CD8-positive, alpha-beta memory T cell (primary cell): ENCODE measurements at places on chromosomes 13 and 19. TPM values are rescaled to one million over a fixed set of nuclear protein-coding genes. Genes with fewer than 3 reads are reported as not detected.

DNA sequence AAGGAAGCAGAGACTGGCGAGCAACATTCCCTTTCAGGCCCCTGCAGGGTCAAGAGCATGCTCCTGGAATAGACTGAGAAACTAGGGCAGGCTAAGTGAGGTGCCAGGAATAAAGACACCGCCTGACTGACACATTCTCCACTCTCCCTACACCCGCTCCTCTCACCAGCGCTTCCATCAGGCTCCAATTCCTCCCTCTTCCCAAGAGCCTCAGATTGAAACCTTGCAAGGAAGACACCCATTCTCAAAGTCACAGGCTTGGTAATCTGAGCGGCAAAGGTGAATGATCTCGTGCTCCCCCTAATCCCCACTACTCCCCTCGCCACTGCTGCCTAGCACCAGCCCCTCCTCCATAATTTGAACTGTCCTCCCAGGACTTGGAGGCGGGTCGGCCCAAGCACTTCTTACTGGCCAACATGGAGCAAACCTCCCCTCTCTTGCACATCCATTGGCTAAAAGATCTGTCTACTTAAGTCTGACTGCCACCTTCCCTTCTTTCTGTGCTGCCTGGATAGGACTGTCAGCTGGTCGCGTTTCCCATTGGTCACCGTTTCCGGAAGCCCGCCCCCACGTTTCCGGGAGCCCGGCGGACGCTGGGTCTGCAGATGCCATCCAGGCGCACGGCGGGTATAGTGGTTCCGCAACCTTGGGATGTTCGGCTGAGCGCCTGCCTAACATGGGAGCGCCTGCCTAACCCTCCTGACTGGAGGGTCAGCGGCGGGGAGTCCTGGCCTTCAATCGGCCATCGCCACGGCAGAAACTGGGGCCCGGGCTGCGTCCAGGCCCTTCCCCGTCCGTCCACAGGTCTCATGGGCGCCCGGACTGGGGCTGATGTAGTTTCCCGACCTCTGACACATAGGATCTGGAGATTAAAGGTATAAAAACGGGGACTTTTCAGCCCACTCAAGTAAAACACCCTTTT lies 33.6 kb downstream of the ZNF383 start:
- H3K36me3 ChIP-seq = no peaks in the 10 kb centered on the region
- DNase-seq = no peak
- no peaks in the 10 kb centered on the region for H3K27me3 ChIP-seq

GRCh38 chr13:73224703-73225102 lies 165.9 kb downstream of the KLF5 start:
- no peaks in the 10 kb centered on the region for H3K27me3 ChIP-seq
- H3K27ac ChIP-seq = no peak overlapping the region
- H3K4me3 ChIP-seq = no peak overlapping the region
- H3K36me3 ChIP-seq = no peaks in the 10 kb centered on the region
- H3K4me1 ChIP-seq = peaks cover 16% of the 10 kb centered on the region

DNA sequence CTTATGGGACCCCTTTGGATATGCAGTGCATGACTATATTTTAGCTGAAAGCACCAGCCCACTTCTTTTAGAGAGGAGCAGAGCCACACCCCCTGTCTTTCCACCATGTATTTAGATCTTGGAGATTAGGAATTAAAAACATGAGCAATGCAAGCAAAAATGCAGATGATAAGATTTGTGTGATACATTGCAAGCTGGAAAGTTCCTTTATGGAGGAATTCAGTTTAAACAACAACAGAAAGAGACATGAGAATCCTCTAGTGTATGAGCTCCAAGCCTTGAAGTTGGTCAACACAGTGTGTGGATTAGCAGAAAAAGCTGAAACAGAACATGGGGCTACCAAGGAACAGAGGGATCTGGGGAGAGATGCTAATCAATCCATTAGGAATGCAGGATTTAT lies 529.8 kb upstream of the NBEA start:
- no peaks in the 10 kb centered on the region for H3K36me3 ChIP-seq
- no peak overlapping the region for H3K4me3 ChIP-seq
- H3K4me1 ChIP-seq = no peaks in the 10 kb centered on the region
- no peak for DNase-seq

GRCh38 chr13:43346427-43346826 lies 323.0 kb downstream of the DNAJC15 start:
- no peaks in the 10 kb centered on the region for H3K36me3 ChIP-seq
- H3K4me1 ChIP-seq = no peaks in the 10 kb centered on the region
- H3K27ac ChIP-seq = no peak overlapping the region
- H3K27me3 ChIP-seq = no peaks in the 10 kb centered on the region

GRCh38 chr19:16067205-16067938 lies 8.9 kb upstream of the TPM4 start:
- no peaks in the 10 kb centered on the region for H3K27me3 ChIP-seq
- H3K4me3 ChIP-seq = no peak overlapping the region
- no peaks in the 10 kb centered on the region for H3K36me3 ChIP-seq
- peaks cover 45% of the 10 kb centered on the region for H3K4me1 ChIP-seq
- no peak for DNase-seq

DNA sequence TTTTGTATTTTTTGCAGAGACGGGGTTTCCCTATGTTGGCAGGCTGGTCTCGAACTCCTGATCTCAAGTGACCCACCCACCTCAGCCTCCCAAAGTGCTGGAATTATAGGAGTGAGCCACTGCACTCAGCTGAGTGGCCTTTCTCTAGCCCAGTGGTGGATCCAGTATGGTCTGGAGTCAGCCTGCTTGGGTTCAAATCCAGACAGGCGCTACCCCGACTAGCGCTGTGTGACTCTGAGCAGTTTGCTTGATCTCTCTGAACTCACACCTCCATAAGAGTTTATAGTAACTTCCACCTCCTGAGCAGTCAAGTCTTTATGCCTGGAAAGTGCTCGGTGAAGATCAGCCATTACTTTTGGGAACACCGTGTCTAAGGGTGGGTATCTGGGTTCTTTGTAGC lies 10.4 kb downstream of the S1PR2 start:
- no peak for DNase-seq
- peaks cover 4% of the 10 kb centered on the region for H3K4me1 ChIP-seq
- no peak overlapping the region for H3K4me3 ChIP-seq

GRCh38 chr19:11887611-11888531 lies at the start of gene ZNF69:
Gene ZNF69, plus strand, starts transcription at chr19:11887782. Its CDS starts 142 bp downstream, at chr19:11887924.
- no peaks in the 10 kb centered on the region for H3K27me3 ChIP-seq
- peak; percentile 61 for DNase-seq
- no peaks in the 10 kb centered on the region for H3K36me3 ChIP-seq
- H3K27ac ChIP-seq = peak within 1 kb of the TSS; percentile 54
- peak within 1 kb of the TSS; percentile 82 for H3K4me3 ChIP-seq

GRCh38 chr13:101846249-101846648 lies 393.8 kb downstream of the ITGBL1 start:
- H3K27ac ChIP-seq = no peak overlapping the region
- no peaks in the 10 kb centered on the region for H3K4me1 ChIP-seq
- H3K4me3 ChIP-seq = no peak overlapping the region
- no peak for DNase-seq
- no peaks in the 10 kb centered on the region for H3K36me3 ChIP-seq

DNA sequence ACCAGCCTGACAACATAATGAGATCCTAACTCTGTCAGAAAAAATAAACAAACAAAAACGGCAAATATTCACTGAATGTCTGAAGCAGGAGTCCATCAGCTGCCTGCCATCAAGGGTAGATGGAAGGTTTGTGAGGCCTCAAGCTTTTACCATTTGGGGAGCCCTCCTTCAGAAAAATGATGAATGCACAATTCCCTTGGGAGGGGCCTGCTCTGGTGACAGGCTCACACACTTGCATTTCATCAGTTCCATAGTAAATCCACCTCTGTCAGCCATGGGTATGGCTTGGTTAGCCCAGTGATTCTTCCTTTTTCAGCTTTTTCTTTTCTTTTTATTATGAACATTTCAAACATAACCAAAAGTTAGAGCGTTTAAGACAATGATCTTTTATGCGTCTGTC lies 26.3 kb upstream of the KATNAL1 start:
- peaks cover 4% of the 10 kb centered on the region for H3K4me1 ChIP-seq
- H3K36me3 ChIP-seq = no peaks in the 10 kb centered on the region
- DNase-seq = no peak

GRCh38 chr13:50122455-50122854 lies 107.2 kb downstream of the KCNRG start:
- no peak for DNase-seq
- H3K4me3 ChIP-seq = no peak overlapping the region
- no peaks in the 10 kb centered on the region for H3K36me3 ChIP-seq
- H3K27ac ChIP-seq = peak overlapping the region; percentile 95
- peaks cover 31% of the 10 kb centered on the region for H3K4me1 ChIP-seq

DNA sequence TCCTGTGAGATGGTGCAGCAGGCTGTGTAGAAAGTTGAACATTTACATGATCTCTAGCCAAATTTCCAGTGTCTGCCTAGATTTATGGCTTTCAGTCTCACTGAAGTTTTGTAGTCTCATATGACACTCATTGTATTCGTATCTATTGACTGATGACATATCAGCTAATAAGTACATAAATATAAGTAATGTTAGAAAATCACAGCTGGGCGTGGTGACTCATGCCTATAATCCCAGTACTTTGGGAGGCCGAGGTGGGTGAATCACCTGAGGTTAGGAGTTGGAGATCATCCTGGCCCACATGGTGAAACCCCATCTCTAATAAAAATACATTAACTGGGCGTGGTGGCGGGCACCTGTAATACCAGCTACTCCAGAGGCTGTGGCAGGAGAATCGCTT lies 54.7 kb upstream of the HTR2A start:
- H3K36me3 ChIP-seq = no peaks in the 10 kb centered on the region
- no peak overlapping the region for H3K4me3 ChIP-seq
- no peaks in the 10 kb centered on the region for H3K4me1 ChIP-seq

DNA sequence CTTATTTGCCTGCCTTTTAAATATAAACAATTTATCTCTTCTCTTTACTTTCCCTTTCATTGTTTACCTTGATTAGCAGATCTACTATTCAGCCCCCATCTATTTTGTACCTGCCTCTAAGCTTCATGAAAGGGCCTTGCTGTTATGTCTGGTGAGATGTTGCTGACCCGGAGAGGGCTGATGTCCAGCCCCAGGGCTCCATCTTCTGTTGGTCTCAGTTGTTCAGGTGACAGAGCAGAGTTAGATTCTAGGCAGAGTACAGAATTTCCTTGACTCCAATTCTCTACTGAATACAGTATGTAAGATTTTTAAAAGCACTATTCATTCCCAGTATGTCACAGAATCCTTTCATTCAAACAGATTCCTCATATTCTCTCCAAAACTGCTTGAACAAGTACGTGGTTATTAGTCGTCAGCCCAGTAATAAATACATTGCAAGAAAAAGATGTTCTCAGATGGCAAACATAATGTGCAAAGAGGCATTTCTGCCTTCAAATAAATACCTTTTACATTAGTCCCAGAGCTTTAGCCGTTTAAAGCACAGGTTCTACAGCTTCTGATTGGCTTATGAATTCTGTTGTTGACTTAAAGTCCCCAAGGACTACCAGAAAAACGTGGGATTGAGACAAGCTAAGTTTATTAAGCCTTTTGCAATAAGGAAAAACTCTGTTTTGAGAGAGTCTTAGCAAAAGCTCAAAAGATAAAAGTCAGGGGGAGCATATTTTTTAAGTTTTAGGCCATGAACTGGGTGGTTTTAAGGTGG lies 159.1 kb downstream of the GPC5 start:
- no peak for DNase-seq
- H3K27ac ChIP-seq = no peak overlapping the region
- no peak overlapping the region for H3K4me3 ChIP-seq
- no peaks in the 10 kb centered on the region for H3K4me1 ChIP-seq
- H3K27me3 ChIP-seq = no peaks in the 10 kb centered on the region
- H3K36me3 ChIP-seq = no peaks in the 10 kb centered on the region

DNA sequence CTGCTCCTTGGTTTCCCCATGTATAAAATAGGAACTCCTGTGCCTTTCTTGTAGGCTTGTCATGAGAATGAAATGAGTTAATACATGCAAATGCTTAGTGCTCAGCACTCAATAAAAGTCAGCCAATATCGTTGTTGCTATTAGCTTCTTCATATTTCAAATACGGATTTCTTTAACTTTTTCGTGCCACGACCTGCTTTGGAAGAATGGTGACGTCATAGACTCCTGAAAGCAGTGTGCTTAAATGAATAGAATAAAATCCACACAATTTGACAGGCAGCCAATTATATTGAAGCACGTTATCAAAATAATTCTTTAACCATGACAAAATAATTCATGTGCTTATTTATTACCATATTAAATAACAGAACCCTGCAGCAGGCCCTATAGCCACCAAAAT lies 26.6 kb upstream of the CDC16 start:
- no peaks in the 10 kb centered on the region for H3K27me3 ChIP-seq
- no peaks in the 10 kb centered on the region for H3K36me3 ChIP-seq
- peaks cover 11% of the 10 kb centered on the region for H3K4me1 ChIP-seq
- no peak overlapping the region for H3K27ac ChIP-seq

DNA sequence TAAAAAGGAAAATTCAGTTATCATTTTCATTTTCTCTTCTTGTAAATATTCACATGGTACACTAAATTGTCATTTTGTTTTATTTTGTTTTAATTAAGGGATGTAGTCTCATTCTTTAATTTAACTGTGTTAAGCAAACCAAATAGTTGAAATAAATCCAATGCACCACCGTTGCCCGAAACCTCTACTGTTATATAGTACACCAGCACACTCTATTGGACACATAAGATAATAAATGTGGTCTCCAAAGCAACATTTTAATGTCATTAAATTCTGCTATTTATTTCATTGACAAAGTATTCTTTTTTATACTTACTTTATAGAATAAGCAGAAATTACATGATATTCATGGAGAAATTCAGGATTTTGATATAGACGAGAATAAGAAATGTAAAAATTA lies 156.4 kb upstream of the FREM2 start:
- no peaks in the 10 kb centered on the region for H3K4me1 ChIP-seq
- DNase-seq = no peak
- H3K27me3 ChIP-seq = no peaks in the 10 kb centered on the region
- H3K36me3 ChIP-seq = no peaks in the 10 kb centered on the region
- no peak overlapping the region for H3K4me3 ChIP-seq

GRCh38 chr19:5037936-5038335 lies 69.0 kb downstream of the KDM4B start:
- no peak overlapping the region for H3K4me3 ChIP-seq
- H3K27ac ChIP-seq = no peak overlapping the region
- H3K27me3 ChIP-seq = no peaks in the 10 kb centered on the region
- no peak for DNase-seq
- H3K4me1 ChIP-seq = no peaks in the 10 kb centered on the region
- H3K36me3 ChIP-seq = peaks cover 6% of the 10 kb centered on the region

DNA sequence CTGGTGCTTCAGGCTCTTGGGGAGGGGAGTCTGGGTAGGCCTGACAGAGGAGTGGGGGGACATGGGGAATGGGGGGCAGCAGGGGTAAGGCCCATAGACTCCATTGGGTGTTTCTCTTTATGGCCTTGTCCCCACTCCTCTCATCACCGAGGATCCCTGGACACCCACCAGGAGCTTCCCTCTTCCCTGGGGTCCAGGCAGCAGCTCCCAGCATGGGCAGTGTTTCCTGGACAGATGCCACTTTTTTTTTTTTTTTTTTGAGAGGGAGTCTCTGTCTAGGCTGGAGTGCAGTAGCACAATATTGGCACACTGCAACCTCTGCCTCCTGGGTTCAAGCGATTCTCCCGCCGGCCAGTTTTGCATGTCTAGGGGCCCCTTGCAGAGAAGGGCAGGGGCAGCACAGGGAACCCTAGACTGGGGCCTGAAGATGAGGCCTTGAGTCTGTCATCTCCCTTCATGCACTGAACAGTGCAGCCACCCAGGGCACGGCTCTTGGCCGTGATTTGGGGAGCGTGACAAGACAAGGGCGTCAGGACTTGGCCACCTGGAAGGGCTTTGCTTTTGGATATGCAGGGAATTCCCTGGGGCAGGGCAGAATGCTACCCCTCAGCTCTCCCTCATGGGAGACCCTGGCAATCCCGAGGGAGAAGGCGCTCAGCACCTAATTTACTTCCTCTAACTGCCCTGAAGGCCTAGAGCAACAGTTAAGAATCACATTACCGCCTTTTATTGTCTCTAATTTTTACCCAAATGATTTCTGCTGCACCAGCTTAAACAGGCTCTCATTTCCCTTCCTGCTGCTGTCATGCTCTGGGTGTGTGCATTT lies 213.9 kb upstream of the ZNF536 start:
- H3K4me1 ChIP-seq = no peaks in the 10 kb centered on the region
- H3K36me3 ChIP-seq = no peaks in the 10 kb centered on the region
- no peaks in the 10 kb centered on the region for H3K27me3 ChIP-seq
- H3K4me3 ChIP-seq = no peak overlapping the region

The TMEM145 gene
- total RNA-seq = not detected

The PDCD5 gene
- total RNA-seq = 269 TPM
